ENCODE measurements at places on chromosomes 5 and 9. TPM values are rescaled to one million over a fixed set of nuclear protein-coding genes. Genes with fewer than 3 reads are reported as not detected.

DNA sequence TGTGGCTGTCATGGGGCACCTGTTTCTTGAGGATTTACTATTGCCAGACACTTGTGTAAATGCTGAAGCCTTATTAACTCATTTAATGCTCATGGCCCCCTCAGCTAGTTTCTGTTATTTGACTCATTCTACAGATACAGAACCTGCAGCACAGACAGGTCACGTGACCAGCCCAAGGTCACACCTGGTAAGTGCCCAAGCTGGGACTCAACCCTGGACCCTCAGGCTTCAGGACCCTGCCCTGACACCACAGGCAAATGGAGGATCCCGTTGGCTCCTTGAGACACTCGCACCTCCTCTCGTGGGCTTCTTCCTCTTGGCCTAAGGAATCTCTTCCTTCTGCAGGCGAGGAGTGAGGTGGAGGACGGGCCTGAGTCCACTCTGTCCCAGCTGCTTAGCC, 10.6 kb upstream of the NEURL1B start:
- DNase-seq: no peak

DNA sequence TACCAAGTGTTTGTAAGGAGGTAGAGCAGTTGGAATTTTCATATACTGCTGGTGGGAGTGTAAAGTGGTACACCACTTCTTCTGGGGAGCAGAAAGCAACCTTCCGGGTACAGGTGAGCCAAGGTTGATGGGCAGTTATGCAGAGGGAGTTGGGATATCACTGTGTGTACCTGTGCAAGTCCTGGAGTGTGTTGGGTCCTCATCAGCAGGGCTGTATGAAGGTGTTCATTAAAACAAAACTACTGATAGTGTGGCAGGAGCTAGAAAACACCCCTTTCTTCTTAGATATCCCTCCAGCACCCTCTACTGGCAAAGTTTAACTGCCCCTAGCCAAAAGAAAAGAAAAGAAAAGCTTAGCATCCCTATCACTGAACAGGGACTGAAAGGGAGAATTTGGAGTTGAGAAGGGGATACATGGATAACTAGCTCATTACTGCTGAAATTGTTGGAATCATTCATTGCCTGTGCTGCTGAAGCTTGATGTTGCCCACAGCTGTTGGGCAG, 10.7 kb downstream of the MARCHF6 start:
- DNase-seq: no peak

FST gene
- 3.6 TPM for total RNA-seq

GRCh38 chr9:121640076-121640475, 11.4 kb upstream of the DAB2IP start:
- DNase-seq: no peak

DNA sequence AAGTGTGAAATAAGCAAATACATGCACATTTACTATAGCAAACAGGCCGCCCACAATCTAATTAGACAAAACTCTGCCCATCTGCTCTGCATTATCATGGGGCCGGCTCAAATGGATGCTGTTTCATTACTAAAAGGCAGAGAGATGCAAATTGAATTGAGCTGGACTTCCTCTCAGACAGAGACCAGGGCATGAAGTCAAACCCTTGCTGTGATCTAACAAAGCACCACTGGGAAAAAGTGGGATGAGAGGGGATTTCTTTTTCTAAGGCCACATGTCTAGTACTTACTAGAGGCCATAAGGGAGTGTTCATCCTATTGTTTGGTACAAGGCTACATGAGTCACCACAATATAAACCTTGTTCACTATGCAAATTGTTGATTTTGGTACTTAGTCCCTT, 614.7 kb downstream of the ISL1 start:
- no peak for DNase-seq

- DNase-seq: no peak
Observed at GRCh38 chr5:138720840-138721239, 32.4 kb upstream of the CTNNA1 start.

INSL4 gene
- not detected for total RNA-seq

- no peak for DNase-seq
Observed at GRCh38 chr5:33212439-33212838, 228.3 kb upstream of the TARS1 start.
